ENCODE measurements at places on chromosomes 7 and 10. TPM values are rescaled to one million over a fixed set of nuclear protein-coding genes. Genes with fewer than 3 reads are reported as not detected.

Gene TRIM56
- 77.8 TPM for total RNA-seq

Gene OPALIN
- total RNA-seq = not detected

Gene OR2AE1
- 0.47 TPM for total RNA-seq

Gene GRM3
- not detected for total RNA-seq

Gene MLXIPL
- total RNA-seq = not detected

GRCh38 chr10:86668297-86669165 lies at the start of gene LDB3:
LDB3 (plus strand) TSS chr10:86668511; CDS start chr10:86668692, 181 bp downstream.
- no peak within 1 kb of the TSS for H3K4me3 ChIP-seq
- no peaks in the 10 kb centered on the region for H3K36me3 ChIP-seq
- H3K4me1 ChIP-seq = no peaks in the 10 kb centered on the region
- H3K27ac ChIP-seq = no peak within 1 kb of the TSS
- DNase-seq = no peak

DNA sequence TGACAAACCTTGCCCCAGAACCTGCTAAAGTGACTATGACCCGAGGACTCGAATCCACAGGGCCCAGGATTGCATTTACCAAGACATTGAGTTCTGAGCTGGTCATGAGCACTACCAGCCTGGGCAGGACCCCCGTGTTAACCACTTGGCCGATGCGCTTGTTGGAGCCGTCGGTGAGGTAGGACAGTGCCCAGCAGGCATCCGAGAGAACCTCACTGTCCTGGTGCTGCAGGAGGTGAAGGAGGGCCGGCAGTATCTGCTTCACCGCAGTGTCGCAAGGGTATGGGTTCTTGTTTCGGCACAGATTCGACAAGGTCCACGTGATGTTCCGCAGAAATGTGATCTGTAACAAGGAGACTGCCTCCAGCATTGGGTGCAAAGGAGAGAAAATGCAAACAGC lies 19.7 kb downstream of the KPNA7 start:
- no peak for DNase-seq
- no peak overlapping the region for H3K4me3 ChIP-seq
- H3K27me3 ChIP-seq = peaks cover 2% of the 10 kb centered on the region

DNA sequence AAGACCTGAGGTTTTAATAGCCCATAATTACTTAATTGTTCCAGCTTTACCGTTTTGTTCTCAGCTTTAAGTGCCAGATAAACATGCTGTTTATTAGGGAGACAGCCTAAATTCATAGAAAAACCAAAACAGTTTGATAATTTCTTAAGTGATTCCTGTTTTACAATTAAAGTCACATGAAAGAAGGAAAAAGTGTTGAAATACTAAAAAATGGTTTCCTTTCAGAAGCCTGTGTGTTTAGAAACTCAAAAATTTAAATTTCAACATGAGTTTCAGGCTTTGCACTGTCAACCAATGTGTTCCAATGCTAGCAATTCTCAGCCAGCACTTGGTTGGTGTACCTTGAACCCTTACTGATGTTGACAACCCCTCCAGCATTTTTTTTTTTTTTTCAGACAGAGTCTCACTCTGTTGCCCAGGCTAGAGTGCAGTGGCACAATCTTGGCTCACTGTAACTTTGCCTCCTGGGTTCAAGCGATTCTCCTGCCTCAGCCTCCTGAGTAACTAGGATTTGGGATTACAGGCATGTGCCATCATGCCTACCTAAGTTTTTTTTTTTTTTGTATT lies 135.3 kb downstream of the ICA1 start:
- peak overlapping the region; percentile 99 for H3K27ac ChIP-seq
- H3K27me3 ChIP-seq = peaks cover 4% of the 10 kb centered on the region
- H3K4me1 ChIP-seq = peaks cover 42% of the 10 kb centered on the region
- DNase-seq = no peak
- peak overlapping the region; percentile 18 for H3K4me3 ChIP-seq

GRCh38 chr10:59085711-59086502 lies 90.5 kb upstream of the PHYHIPL start:
- H3K4me3 ChIP-seq = no peak overlapping the region
- no peaks in the 10 kb centered on the region for H3K27me3 ChIP-seq
- H3K36me3 ChIP-seq = no peaks in the 10 kb centered on the region
- DNase-seq = no peak
- H3K27ac ChIP-seq = no peak overlapping the region
- H3K4me1 ChIP-seq = no peaks in the 10 kb centered on the region

DNA sequence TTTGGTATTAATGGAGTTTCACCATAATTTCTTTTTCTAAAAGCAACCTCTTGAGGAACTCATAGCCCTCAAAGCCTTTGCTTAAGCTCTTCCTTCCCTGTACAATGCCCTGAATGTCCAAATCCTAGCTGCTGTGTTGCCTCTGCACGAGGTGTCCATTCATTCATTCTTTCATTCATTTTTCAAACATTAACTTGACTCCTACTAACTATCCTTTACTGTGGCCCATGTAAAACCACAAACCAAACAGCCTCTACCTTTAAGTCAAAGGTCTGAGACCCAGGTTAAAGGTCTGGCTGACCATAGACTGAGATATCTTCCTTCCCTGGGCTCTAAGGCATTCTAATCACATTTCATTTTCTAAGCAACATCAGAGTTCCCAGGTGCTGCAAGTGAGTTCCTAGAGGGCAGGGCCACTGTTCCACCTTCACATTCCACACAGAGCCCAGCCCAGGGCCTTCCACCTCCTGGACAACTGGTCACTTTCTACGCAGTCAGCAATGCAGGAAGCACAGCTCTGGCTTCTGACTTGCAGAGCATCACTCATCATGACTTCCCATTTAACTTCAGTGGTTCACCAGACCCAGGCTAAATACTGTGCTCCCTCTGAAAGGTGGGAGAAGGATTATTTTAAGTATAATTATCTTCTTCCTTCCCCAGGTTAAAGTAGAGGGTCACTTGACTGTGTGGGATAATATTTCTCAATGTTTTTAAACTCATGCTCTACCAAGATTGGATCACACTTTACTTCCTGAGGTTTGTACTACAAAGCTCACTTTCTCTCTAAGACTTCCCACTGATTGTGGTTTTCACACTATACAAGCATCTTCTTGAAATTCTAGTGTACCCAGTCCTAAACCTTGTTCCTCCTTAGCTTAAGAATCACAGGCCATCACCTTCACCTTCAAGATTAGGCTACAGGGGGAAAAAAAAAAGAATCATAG lies 19.1 kb downstream of the ATXN7L1 start:
- DNase-seq = no peak
- H3K36me3 ChIP-seq = no peaks in the 10 kb centered on the region
- peak overlapping the region; percentile 13 for H3K27ac ChIP-seq
- H3K4me3 ChIP-seq = peak overlapping the region; percentile 20

GRCh38 chr10:5840314-5841307 lies 27.4 kb upstream of the GDI2 start:
- H3K27ac ChIP-seq = no peak overlapping the region
- no peak overlapping the region for H3K4me3 ChIP-seq
- no peaks in the 10 kb centered on the region for H3K36me3 ChIP-seq
- peaks cover 6% of the 10 kb centered on the region for H3K27me3 ChIP-seq
- no peak for DNase-seq
- H3K4me1 ChIP-seq = peaks cover 2% of the 10 kb centered on the region

DNA sequence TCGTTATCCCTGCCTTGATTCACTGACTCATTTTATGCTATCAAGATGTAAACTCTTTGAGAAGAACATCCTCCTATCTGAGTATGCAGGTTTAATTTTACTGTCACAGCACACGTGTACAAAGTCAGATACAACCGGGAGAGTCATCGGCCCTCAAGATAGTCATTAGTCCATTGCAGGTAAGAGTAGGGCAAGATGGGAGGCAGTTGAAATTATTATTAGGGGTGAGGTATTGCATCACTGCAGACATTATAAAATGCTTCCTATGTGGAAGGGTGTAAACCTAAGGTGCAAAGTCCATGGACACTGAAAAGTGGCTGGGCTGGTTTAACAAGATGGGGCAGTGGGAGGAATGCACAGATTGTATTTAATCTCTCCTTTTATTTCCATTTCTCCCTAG lies 113.7 kb downstream of the ARL4A start:
- no peak for DNase-seq
- H3K27ac ChIP-seq = no peak overlapping the region
- H3K27me3 ChIP-seq = peaks cover 8% of the 10 kb centered on the region
- no peak overlapping the region for H3K4me3 ChIP-seq

- H3K27me3 ChIP-seq = no peaks in the 10 kb centered on the region
- H3K4me1 ChIP-seq = peaks cover 77% of the 10 kb centered on the region
- H3K4me3 ChIP-seq = no peak overlapping the region
These were observed 119.9 kb downstream of the PLXNA4 start for GRCh38 chr7:132456418-132456817.

DNA sequence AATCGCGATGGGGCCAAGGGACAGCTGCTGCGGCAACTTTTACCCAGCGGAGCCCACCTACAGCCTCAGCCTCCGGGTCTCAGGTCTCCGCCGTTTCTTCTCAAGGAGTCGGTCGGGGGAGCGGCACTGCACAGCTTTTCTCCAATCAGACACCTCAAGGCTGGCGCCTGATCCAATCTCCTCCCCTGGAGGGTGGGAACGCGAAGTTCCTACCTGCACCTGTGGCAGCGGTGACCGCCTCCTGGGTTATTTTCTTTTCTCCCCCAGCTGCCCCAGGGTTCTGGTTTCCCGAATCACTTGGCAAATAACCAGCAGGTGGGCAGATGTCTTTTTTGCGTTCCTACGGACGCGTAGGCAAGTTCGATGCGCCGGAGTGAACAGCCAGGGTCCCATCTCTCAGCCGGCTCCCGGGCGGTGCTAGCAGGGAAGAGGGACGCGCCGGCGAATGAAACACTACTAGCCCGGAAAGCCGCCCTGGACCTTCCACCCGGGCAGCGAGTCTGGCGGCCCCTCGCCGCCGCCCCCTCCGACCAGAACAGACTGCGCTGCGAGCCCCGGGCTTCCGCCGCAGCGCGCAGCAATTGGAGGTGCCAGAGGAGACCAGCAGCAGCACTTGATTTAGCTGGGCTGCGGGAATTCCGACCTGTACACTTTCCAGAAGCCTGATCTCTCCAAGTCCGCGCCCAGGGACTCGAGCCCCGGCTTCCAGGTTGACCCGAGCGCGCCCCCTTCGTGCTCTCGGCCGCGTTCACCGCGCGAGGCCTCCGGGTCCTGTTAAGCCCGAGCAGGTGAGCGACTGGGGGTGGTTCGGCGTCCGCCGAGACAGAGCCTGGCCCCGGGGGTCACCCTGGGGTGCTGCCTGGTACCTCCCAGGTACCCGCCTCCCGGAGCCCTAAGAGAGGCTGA lies at the start of gene PRR15:
Gene PRR15 (plus strand): TSS at position 246 of the 906 bp plus-strand sequence. CDS start 2,495 bp downstream, outside the sequence.
- peaks cover 14% of the 10 kb centered on the region for H3K4me1 ChIP-seq
- peaks cover 84% of the 10 kb centered on the region for H3K27me3 ChIP-seq
- peak; percentile 45 for DNase-seq

DNA sequence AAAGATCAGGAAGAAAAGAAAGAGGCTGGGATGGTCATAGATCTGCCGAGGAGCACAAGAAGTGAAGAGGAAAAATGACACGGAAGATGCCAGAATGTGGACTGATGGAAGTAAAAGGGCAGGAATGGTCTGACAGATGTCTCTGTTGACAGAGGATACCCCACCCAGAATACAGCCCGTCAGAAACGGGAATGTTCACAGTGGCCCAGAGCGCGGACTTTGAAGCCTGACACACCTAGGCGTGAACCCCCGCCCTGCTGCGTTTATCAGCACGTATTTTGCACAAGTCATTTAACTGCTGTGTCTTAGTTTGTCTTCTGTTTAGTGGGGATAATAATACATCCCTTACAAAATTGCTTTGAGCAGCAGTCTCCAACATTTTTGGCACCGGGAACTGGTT lies 27.1 kb downstream of the AKR1B1 start:
- peaks cover 7% of the 10 kb centered on the region for H3K27me3 ChIP-seq
- peak overlapping the region; percentile 86 for H3K4me3 ChIP-seq
- no peaks in the 10 kb centered on the region for H3K36me3 ChIP-seq
- peaks cover 13% of the 10 kb centered on the region for H3K4me1 ChIP-seq
- DNase-seq = no peak
